Renal cortical epithelial cell (primary cell): ENCODE measurements at places on chromosomes 11 and 22.

- DNase-seq = no peak
Observed at GRCh38 chr22:42794551-42795510, 62.2 kb downstream of the ARFGAP3 start.

GRCh38 chr22:30931541-30932300 is 36.9 kb downstream of the MORC2 start:
- DNase-seq = no peak

DNA sequence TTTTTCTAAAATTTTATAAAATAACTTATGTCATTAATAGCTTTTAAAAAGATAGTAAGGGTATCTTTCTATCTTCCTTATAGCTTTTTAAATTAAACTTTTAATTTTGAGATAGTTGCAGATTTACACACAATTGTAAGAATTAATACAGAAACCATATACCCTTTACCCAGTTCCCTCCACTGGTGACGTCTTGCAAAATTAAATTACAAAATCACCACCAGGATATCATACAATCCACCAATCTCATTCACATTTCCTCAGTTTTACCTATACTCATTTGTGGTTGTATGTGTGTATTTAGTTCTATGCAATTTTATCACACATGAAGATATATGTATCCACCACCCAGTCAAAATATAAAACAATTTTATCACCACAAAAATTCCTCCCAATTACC is 10.0 kb downstream of the SBF2 start:
- DNase-seq = no peak

DNA sequence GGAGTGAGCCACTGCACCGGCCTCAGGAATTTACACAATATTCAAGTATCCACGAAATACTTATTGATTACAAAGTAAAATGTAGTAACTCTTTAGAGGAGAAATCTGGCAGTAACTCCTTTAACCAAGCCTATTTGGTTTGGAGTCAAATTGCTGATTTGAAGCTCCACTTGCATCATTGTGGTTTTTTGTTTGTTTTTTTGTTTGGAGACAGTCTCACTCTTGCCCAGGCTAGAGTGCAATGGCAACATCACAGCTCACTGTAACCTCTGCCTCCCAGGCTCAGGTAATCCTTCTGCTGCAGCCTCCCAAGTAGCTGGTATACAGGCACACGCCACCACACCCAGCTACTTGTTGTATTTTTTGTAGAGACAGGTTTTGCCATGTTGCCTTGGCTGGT is 6.4 kb upstream of the QSER1 start:
- no peak for DNase-seq

GRCh38 chr11:68022531-68022930 is 8.0 kb upstream of the NDUFS8 start:
- no peak for DNase-seq

GRCh38 chr11:120629407-120630080 is 118.0 kb downstream of the GRIK4 start:
- no peak for DNase-seq

DNA sequence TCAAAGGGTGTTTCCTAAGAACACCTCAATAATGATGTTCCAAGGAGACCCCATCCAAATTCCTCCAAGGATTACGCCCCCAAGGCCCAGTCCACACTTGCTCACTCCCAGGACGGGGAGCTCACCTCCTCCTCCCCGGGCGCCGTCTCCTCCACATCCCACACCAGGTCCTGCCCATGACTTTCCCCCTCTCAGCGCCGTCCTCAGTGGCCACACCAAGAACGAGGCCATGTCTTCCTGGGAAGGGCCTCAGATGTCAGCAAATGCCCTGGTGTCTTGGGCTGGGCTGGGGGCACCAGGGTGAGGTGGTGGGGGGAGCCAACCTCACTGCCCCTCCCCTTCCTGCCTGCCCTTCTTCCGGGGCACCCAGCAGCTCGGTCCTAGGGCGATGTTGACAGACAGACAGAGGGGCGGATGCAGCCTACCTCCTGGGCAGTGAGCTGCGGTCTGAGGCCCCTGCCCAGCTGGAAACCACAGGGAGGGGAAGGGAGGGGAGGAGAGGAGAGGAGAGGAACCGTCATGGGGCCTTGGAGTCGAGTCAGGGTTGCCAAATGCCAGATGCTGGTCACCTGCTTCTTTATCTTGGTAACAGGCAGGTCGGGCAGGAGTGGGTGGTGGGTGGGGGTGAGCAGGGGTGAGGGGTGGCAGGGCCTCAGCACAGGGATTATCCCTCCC is at the start of the genes C11orf21 and TSPAN32:
C11orf21 (minus strand) TSS at position 288 of the 675 bp plus-strand sequence; CDS start at position 178, 110 bp downstream.
TSPAN32 (plus strand) TSS at position 383 of the 675 bp plus-strand sequence; CDS start at position 520, 137 bp downstream.
- DNase-seq = peak; percentile 34

DNA sequence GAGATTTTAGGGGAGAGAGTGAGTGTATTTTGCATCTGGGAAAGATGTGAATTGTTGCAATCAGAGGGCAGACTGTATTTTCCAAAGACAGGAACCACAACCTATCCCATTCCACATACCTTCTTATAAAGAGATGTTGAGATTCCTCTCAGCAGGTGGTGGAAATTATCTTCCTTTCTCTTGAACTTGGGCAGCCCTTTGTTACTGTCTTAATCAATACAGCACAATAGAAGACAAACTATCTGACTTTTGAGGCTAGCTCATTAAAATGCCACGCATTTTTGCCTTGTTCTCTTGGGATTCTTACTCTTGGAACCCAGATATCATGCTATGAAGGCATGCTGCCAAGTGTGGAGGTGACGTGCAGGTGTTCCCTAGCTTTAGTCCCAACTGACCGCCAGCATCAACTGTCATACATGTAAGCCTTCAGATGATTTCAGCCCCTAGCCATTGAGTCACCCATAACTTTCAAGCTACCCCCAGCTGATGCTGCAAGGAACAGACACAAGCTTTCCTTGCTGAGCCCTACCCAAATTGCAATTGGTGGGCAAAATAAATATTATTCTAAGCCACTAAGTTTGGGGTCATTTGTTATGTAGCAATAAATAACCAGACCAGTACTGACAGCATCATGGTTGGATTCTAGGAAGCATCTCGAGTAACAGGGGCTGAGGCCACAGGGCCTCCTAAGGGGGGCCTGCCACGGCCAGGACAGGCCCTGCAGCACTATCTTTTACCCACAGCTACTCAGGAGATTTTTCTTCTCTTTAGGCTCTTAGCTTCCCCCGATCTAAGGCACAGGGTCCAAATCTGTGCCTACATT is 63.0 kb downstream of the RPL27A start:
- no peak for DNase-seq

GRCh38 chr11:61019832-61020405 is 48.4 kb downstream of the CD6 start:
- DNase-seq = no peak

DNA sequence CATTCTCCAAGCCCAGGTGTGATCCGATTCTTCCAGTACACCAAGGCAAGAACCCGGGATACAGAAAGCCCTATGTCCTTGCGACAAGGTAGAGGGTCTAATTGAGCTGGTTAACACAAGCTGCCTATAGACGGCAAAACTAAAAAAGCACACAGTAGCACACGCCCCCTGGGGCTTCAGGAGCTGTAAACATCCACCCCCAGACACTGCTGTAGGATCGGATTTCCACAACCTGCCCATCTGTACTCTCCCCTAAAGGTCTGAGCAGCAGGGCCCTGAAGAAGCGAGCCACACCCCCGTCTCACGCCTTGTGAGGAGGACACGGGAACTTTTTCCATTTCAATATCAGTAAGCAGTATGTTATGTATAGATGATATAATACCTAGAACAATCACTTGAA is 624.7 kb downstream of the BUD13 start:
- DNase-seq = no peak

- DNase-seq = peak; percentile 80
Observed at GRCh38 chr11:58927393-58928106, 11.7 kb upstream of the GLYATL1 start.

- DNase-seq = no peak
Observed at GRCh38 chr22:46162285-46162684, 12.0 kb downstream of the PPARA start.

- peak; percentile 8 for DNase-seq
Observed at GRCh38 chr11:71078482-71078881, 173.9 kb downstream of the SHANK2 start.

- no peak for DNase-seq
Observed at GRCh38 chr11:13033760-13034533, 24.8 kb downstream of the RASSF10 start.

DNA sequence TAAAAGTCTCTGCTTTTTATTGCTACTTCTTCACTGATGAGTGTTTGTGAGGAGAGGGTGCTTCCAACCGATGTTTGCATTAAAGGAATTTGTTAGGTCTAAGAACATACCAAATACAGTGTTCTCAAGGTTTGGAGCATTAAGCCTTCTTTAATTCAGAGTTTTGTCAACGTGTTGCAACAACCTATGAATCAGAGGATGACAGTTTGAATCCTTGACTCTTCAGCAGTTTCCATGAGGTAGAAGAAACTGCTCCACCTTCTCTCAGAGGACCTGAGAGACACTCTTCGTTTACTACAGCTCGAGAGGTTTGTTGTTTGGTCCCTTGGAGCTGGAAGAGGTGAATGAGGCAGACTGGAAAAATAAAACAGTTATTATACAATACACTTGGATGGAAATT is 55.7 kb downstream of the NCAM1 start:
- no peak for DNase-seq

- DNase-seq = no peak
Observed at GRCh38 chr11:1927026-1927847, 7.7 kb downstream of the TNNT3 start.

DNA sequence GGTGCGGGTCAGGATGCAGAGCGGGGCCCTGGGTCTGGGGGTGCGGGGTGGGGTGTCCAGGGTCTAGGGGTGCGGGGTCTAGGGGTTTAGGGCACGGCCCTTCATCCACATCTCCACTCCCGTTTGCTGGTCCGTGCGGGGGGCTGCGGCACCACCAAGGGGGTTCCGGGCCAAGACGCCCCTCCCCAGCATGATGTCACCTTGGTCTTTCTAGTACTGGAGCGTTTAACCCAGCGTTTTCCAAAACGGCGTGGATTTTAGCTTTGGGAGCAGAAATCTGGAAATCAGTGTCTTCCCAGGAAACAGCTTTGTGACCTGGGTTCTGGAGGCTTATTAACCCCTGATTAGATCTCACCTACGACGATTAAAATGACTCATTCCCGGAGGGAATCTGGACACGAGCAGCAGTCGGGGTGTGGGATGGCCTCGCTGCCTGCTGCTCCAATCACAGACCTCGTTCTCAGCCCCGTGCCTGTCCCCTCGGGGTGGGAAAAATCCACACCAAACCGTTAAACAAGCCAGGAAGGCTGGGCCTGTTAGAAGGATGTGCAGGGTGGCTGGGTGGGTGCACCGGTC is 759 bp downstream of the AP2A2 start:
- DNase-seq = peak; percentile 66

- no peak for DNase-seq
Observed at GRCh38 chr22:37175414-37176281, 12.4 kb downstream of the C1QTNF6 start.

DNA sequence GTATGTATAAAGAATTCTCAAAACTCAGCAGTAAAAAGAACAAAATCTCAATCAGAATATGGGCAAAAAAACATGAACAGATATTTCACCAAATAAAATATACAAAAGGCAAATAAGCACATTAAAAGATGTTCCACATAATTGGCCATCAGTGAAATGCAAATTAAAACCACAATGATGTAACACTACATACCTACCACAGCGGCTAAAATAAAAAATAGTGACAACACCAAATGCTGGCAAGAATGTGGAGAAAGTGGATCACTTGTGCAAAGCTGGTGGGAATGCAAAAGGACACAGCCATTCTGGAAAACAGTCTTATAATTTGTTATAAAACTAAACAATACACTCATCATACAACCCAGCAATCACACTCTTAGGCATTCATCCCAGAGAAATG is 38.3 kb upstream of the ACER3 start:
- DNase-seq = no peak

DNA sequence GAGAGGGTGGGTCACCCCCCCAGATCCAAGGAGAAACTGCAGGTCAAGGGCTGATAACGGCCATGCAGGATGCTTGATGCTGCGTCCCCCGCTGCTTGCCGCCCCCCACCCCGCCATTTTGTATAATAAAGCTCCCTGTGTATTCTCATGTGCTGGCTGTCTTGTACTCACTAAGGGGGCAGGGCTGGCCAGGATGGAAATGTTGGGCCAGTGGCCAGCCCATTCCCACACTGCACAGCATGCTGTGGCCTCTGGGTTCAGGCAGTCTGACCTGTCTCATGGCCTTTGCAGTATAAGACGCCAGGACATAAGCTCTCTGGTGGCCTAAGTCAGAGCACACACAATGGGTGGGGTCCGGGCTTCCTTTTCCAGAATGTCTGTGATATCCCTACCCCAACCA is 421 bp upstream of the PRR33 start:
- no peak for DNase-seq

DNA sequence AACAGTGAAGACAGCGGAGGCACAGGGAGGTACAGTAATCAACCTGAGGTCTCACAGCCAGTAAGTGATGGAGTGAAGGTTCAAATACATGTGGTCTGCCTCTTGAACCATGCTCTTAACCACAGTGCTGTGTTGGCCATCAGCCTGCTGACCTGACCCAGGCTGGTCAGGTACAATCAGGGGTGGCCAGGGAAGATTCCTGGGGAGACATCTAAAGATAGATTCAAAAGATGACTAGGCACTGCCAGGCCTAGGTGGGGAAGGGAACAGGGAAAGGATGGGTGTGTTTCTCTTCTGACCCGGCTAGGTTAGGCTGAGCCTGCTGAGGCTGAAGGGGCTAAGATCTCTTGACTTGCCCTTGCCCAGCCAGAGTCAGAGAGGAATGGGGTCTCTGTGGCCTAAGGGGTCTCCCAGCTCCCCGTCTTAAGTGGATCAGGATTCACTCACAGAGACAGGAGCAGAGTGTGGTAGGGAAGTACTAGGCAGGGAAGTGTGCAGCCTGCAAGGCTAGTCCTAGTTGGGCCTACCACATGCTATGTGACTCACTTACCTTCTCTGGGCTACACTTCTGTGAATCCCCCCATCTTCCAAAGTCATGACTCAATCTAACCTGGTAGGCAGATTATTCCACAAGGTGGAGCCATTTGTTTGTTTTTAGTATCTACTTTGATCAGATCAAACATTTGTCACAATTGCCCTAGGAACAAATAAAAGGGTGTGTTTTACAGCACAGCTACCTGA is 10.4 kb upstream of the SREBF2 start:
- peak; percentile 89 for DNase-seq

DNA sequence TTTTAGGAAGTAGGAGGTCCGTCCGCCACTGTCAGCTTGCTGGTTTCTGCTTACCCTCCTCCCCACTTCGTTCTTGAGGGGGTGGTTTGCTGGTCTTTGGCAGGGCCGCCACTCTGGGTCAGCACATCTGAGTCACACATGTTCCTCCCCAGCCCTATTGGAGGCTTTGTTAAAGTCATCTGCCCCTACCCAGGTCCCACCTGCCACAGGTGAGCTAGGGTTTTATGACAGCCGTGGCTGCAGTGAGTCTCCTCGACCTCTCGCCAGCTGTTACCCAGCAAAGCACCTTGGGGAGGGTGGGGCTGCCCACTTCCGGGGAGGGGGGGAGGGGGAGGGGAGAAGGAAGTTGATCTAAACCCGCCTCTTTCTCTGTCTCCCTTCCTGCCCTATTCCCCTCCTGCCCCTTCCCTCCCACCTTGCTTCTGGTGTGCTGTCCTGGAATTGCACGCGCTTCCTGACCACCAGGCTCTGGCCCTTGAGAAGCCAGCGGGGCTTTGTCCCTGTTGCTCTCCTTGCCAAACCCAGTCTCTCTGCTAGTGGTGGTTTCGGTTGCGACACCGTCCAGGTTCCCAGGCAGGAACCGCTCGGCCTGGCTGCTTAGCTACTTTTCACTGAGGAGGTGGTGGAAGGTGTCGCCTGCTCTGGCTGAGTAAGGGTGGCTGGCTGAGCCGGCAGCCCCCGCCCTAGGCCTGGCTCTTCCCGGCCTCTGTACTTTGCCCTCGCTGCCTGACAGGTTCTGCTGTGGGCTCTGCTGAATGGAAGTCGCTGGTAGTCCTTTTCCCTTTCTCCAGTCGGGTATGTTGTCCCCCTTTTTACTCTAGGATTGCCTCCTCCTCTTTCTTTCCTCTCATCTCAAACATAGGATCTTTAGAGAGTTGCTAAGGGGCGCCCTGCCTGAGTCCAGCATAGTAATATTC is 28.5 kb downstream of the RCOR2 start:
- DNase-seq = peak; percentile 87
